ENCODE measurements at places on chromosomes 12 and 14. TPM values are rescaled to one million over a fixed set of nuclear protein-coding genes. Genes with fewer than 3 reads are reported as not detected.

TSHR gene
- 0.17 TPM for total RNA-seq

DNA sequence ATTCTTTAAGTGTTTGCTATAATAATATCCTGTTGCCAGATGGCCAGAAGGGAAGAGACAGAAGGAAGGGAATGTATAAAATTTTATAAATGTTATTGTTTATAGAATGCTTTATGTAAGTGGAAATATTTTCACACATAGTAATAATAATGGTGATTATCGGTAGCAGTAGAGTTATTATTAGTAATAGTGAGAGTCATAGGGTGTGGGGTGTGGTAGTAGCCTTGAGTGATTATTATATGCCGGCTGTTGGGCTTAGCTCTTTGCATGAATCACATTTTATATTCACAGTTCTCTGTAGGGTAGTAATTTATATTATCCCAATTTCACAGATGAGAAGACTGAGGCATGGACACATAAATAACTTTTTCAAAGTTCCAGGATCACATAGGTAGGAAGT, 391.4 kb downstream of the C12orf75 start:
- DNase-seq: no peak

DNA sequence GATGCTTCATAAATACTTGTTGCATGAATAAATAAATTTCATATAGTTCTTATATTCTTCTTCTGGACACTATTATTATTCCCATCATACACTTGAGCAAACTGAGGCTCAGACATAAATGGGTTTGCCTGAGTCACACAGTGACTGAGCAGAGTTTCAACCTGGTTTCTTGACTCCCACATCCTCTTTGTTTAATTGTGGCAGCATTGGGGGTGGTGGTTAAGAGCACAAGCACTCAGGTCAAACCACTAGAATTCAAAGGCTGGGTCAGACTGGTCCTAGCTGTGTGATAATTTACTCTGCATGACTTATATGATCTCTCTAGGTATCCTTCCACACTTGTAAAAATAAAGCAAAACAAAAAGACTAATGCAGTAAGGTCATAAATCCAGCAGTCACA, 274.9 kb upstream of the SRRM4 start:
- no peak for DNase-seq

TTC9 gene
- total RNA-seq: 1.7 TPM

KRT82 gene
- not detected for total RNA-seq

- DNase-seq: no peak
These were observed 424.2 kb downstream of the ETNK1 start for GRCh38 chr12:23049180-23049579.

GRCh38 chr14:87386524-87386923, 606.5 kb downstream of the GALC start:
- DNase-seq: no peak

KRT5 gene
- 1.2 TPM for total RNA-seq

- no peak for DNase-seq
These were observed 240.3 kb upstream of the TMPO start for GRCh38 chr12:98275131-98275475.

GRCh38 chr12:60475825-60476224, 880.0 kb downstream of the SLC16A7 start:
- no peak for DNase-seq

ACVRL1 gene
- total RNA-seq: 125 TPM

- DNase-seq: no peak
These were observed 137.3 kb downstream of the SUDS3 start for GRCh38 chr12:118513611-118514010.

DNA sequence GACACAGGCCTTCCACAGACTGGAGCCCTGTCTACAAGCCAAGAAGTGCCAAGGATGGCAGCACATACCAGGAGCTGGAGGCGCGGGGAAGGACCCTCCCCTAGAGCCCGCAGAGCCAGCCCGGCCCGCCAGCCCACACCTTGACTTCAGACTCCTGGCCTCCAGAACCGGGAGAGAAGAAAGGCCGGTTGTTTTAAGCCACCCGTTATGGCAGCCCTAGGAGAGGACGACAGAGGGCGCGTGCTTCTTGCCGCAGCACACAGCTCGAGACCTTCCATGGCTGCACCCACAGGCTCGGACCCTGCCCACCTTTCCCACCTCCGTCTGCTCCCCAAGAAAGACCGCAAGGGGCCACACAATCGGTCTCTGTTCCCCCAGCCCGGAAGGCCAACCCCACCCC, 53.7 kb downstream of the RNF34 start:
- no peak for DNase-seq

DNA sequence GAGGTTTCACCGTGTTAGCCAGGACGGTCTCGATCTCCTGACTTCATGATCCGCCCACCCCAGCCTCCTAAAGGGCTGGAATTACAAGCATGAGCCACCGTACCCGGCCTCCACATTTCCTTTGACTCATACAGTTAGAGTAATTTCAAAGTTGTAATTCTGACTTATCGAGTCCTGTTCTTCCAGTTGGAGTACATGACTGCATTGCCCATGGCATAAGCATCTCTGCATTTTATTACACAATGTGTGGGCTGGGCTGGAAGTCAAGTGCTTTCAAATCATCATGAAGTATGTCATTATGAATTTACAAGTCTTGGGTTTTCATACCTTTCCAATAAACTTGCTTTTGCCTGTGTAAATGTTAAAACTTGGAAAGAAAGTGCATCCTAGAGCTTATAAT, 1295.7 kb upstream of the FLRT2 start:
- no peak for DNase-seq

EXOC3L4 gene
- total RNA-seq: 2.0 TPM

GRCh38 chr14:104933746-104934733, 9.4 kb downstream of the PLD4 start:
- DNase-seq: no peak

- DNase-seq: no peak
These were observed 28.6 kb upstream of the SLC6A13 start for GRCh38 chr12:291153-291723.

SYNDIG1L gene
- total RNA-seq: 0.33 TPM

GRCh38 chr12:56382611-56383010, 20.0 kb upstream of the APOF start:
- no peak for DNase-seq

KRT73 gene
- not detected for total RNA-seq

DNA sequence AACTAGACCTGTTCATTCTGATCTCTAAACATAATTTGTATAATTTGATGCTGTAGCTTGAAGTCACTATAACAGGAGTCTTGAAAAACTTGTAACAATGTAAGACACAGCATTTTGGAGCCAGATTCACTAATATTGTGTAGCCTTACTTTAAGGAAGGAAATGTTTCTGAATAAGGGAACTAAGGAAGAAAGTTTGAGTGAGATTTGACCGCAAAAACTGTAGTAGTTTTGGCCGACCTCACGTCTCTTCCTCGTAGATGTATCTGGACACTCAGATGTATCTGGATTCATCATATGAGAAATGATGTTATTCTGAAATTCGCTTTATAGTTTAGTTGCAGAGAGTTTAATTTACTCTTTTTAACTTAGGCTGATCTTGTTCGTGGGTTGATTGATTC, 13.9 kb upstream of the DNAH10 start:
- DNase-seq: no peak

AICDA gene
- total RNA-seq: not detected

DNA sequence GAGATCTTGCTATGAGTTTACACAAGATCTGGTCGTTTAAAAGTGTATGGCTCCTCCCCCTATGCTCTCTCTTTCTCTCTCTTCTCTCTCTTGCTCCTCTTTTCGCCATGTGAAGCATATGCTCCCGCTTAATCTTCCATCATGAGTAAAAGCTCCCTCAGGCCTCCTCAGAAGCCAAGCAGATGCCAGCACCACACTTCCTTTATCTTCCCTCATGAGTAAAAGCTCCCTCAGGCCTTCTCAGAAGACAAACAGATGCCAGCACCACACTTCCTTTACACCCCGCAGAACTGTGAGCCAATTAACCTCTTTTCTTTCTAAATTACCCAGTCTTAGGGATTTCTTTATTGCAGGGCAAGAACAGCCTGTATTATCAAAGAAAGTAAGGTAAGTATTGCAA, 152.4 kb downstream of the SEC23A start:
- no peak for DNase-seq

GRCh38 chr12:110545812-110546211, 37.3 kb downstream of the PPTC7 start:
- DNase-seq: no peak

DNA sequence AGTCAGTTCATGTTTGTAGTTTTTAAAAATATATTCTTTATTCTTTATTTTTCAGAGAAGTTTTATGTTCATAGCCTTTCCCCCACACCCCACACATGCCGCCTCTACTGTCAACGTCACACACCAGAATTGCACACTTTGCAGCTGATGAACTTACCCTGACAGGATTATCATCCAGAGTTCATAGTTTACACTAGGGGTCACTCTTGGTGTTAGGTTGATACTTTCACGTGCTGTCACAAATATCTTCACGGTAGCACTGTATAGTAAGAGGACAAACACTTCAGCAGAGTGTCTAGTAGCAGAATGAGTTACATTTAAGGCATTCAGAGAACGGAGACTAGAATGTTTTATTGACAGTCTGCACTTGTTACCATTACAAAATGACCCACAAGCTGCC, 5.1 kb downstream of the DPPA3 start:
- DNase-seq: no peak

- DNase-seq: no peak
These were observed 14.9 kb downstream of the VRK1 start for GRCh38 chr14:96811985-96812667.

- no peak for DNase-seq
These were observed 13.3 kb downstream of the SBNO1 start for GRCh38 chr12:123351349-123351748.

GRCh38 chr14:37474191-37474590, 120.9 kb downstream of the FOXA1 start:
- no peak for DNase-seq

DNA sequence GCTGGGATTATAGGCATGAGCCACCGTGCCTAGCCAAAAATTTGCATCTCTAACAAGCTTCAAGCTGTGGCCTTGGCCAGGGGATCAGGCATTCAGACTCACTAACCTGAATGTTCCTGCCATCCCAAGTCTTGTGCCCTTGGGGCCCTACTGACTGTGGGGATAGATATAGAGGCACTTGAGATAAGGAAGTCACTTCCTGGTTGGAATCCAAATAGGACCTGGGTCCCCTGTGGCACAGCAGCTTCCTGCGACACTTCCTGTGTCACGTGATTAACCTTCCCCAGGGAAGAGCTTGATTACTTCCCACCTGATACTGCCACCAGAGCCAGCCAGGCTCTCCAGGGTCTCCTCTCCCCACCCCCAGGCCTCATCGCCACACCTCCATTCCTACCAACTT, 128.2 kb downstream of the BCL11B start:
- DNase-seq: no peak

DNA sequence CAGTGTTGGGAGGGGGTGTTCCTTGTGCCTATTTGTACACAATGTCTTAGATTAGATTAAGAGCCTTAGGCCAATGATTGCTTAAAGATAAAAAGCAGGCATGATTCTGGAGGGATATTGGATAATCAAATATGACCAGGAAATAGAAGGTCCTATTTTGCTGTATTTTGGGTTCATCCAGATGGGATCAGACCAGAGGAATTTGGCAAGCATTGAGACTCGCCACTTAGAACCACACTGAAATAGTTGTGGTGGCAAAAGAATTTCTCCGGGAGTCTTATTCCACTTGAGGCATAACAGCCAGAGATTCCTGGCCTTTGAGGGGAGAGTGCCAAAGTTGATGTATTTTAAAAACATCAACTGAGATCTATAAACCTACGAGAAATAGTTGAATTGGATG, 327.2 kb downstream of the RAD51B start:
- DNase-seq: no peak

GRCh38 chr12:65335981-65336380, 57.5 kb downstream of the MSRB3 start:
- DNase-seq: no peak

GRCh38 chr12:103350116-103350515, 145.7 kb downstream of the C12orf42 start:
- no peak for DNase-seq

DNA sequence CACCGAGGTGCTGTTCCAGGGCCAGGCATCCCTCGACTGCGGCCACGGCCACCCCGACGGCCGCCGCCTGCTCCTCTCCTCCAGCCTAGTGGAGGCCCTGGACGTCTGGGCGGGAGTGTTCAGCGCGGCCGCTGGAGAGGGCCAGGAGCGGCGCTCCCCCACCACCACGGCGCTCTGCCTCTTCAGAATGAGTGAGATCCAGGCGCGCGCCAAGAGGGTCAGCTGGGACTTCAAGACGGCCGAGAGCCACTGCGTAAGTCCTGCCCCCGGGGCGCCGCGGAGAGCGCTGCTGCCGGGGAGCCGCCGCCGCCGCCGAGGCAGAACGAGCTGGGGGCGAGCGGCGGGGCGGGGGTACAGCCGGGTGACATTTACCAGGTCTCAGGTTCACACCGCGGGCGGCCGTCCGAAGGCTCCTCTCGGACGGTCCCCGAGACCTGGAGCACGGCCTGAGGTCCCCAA, 1.4 kb downstream of the PLXNC1 start:
- DNase-seq: no peak

Data from esophagus muscularis mucosa (tissue), 4 donors.